Daoy (cell line): ENCODE measurements at places on chromosomes 5 and 9. TPM values are rescaled to one million over a fixed set of nuclear protein-coding genes. Genes with fewer than 3 reads are reported as not detected.

Gene C9orf152
- total RNA-seq: not detected in 2 replicates

Gene MLANA
- not detected in 2 replicates for total RNA-seq

Gene ARL14EPL
- total RNA-seq: 1.3 TPM in 1 of 2 replicates, not detected in the other

Gene IRX2
- 7.8 and 10.3 TPM in 2 replicates for total RNA-seq

Gene PTCH1
- total RNA-seq: 4.3 and 6.8 TPM in 2 replicates

Gene NPR3
- total RNA-seq: 0.71 and 0.86 TPM in 2 replicates

Gene LCN9
- not detected in 2 replicates for total RNA-seq

Gene PMPCA
- 85.3 and 129 TPM in 2 replicates for total RNA-seq

Gene ZNF79
- 6.0 and 13.5 TPM in 2 replicates for total RNA-seq

Gene C6
- total RNA-seq: not detected in 2 replicates

Gene CTSL
- total RNA-seq: 159 and 213 TPM in 2 replicates

Gene IL4
- not detected in 2 replicates for total RNA-seq

Gene ADAMTS2
- 0.27 and 0.46 TPM in 2 replicates for total RNA-seq

Gene DMGDH
- 0.18 and 0.74 TPM in 2 replicates for total RNA-seq

Gene CORO2A
- 1.8 and 2.1 TPM in 2 replicates for total RNA-seq

Gene CNTNAP3B
- total RNA-seq: 8.6 and 11.8 TPM in 2 replicates

Gene PLPP7
- 5.4 and 7.1 TPM in 2 replicates for total RNA-seq
